ENCODE measurements at places on chromosomes 2 and 18. TPM values are rescaled to one million over a fixed set of nuclear protein-coding genes. Genes with fewer than 3 reads are reported as not detected.

- no peak for DNase-seq
Observed at GRCh38 chr2:159938395-159938794, 124.0 kb downstream of the PLA2R1 start.

GRCh38 chr2:53508667-53509066, 258.9 kb upstream of the CHAC2 start:
- DNase-seq = no peak

- DNase-seq = peak; percentile 76
Observed at GRCh38 chr2:240595381-240596079, 9.0 kb downstream of the CAPN10 start.

- DNase-seq = no peak
Observed at GRCh38 chr2:42195559-42195958, 26.4 kb downstream of the EML4 start.

Gene ANKRD30BL
- polyA plus RNA-seq = not detected

- DNase-seq = no peak
Observed at GRCh38 chr18:36199691-36200295, 12.5 kb downstream of the MOCOS start.

DNA sequence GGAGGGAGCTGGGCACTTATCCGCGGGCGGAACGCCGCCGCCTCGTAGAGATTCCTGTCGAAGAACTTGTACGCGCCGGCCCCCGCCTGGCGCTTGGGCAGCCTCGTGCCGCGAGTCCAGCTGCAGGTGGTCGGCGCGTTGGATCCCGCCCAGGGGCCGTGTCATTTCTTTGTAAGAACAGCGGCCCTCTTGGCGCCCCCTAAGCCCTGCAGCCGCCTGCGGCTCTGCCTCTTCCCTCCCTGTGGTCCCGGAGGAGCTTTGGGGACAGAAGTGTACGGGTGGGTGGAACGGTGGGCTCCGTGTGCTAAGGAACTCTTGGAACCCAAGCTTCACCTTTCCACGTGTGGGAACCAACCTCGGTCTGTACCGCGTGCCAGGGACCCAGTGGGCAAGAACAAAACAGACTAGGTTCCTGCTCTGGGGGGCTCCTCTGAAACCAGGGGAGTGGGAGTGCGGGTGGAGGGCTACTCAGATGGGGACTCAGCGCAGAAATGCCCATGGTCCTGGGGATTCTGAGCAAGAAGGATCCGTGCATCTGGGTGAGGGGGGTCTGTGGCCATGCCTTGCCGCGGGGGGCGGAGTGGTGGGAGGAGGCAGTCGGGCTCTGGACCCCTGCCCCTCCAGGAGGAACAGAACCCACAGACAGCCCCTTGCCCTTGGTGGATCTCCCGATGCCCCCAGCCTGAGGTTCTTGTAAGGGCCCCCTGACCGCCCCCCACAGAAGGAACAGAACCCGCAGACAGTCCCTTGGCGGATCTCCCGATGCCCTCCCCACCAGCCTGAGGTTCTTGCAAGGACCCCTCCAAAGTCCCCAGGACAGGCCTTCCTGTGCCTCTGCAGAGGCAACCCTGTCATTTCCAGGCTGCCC, 1.5 kb downstream of the GPC1 start:
- DNase-seq = no peak

GRCh38 chr2:182103526-182103925, 117.9 kb downstream of the PPP1R1C start:
- no peak for DNase-seq

Gene TLX2
- polyA plus RNA-seq = 25.6 TPM

Gene CIB4
- polyA plus RNA-seq = not detected

DNA sequence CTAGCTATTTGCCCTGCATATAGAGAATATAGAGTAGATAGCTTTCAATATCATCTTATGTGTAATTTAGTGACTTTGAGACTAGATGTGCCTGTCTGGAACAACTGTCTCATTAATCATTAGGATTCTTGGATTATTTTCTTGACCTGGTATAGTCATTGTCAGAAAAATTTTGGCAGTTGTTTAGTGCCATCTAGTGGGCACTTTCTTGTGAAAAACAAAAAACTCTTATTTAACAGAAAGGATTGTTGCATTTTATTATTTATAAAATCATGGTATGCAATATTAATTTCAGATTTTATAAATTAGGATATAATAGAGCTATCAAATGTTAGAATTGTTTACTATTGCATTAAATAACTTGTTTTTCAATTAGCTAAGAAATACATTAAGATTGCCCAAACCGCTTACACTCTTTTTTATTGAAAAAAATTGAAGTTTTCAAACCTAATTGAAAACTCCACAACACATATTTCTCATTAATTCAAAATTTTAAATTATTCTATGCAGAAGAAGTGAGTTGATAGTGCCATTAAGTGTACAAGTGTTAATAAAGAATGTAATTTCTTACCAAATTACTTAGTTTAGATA, 80.3 kb downstream of the DYNAP start:
- DNase-seq = peak; percentile 39

DNA sequence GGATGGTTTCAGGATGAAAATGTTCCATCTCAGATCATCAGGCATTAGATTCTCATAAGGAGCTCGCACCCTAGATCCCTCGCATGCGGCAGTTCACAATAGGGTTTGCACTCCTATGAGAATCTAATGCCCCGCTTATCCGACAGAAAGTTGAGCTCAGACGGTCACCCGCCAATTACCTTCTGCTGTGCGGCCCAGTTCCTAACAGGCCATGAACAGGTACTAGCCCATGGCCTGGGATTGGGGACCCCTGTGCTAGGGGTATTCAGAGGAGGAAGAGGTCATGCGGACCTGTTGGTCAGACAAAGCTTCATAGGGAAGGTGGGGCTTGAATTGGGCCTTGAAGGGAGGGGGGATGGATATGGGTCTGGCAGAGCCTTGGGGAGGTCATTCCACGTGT, 4.4 kb upstream of the BUB1 start:
- DNase-seq = no peak

Gene PKDCC
- 16.0 TPM for polyA plus RNA-seq

Gene POTEF
- polyA plus RNA-seq = not detected

DNA sequence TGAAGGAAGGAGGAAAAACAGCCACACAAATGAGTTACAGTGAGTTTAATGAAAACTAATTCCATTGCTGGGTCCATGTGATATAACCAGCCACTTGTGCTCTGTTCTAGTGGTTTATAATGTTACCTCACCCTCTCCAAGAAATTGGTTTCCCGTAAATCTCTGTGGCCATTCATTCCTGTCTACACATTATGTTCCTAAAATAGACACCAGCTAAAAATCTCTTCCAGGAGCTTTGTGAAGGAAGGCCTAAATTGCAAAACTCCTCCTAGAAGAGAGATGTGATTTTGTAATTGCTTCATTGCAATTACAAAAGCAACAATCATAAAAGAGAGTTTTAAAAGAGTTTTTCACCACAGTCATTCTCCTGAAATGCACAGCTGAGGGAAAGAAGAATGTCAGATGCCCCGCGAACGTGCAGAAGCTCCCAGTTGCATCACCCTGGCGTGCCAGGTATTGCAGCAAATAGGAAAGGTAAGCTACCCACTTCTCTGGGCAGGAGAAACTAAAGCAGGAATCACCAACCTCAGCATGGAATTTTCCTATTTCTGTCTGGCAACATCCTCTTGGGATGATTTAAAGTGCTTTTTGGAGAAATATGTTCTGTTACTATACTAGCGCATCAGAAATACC, 1.7 kb downstream of the SCN1A start:
- DNase-seq = no peak

Gene TMEM178A
- 0.60 TPM for polyA plus RNA-seq

DNA sequence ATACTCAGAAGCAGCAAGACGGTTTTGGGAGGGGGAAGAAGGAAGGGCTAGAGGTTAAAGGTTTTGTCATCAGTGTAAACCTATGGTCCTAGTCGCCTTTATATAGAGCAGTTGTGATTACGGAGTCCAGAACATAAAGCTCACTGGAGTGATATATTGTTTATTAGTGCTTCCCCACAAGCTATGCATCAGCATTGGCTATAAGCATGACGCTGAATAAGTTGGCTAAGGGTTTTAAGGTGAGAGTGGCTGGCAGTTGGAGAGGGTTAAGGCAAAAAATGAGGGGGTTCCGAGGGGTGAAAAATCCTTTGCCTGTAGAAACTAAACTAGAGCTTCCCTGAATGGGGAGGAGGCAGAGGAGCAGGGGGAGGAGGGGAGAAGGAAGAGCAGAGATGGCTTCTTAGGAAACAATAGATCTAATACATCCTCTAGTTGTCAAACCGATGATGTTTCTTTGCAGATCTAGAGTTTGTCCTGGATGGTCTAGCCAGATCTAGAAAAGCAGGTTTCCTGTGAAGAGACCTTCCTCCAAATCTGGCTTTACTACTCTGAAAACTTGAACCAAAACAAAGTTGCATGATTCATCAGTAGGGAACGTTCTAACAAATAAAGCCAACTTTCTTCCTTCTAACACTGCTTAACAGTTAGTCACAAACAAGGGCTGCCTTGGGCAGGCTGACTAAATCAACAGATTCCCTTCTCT, 2.5 kb downstream of the KLF7 start:
- DNase-seq = no peak

GRCh38 chr2:183456177-183456576, 331.9 kb downstream of the NUP35 start:
- DNase-seq = no peak

- peak; percentile 99 for DNase-seq
Observed at GRCh38 chr2:11746376-11746806, at the start of gene LPIN1. TSS of gene LPIN1 (plus strand) at chr2:11746632. CDS start at chr2:11765542, 18,910 bp downstream.

Gene DHRS9
- not detected for polyA plus RNA-seq

DNA sequence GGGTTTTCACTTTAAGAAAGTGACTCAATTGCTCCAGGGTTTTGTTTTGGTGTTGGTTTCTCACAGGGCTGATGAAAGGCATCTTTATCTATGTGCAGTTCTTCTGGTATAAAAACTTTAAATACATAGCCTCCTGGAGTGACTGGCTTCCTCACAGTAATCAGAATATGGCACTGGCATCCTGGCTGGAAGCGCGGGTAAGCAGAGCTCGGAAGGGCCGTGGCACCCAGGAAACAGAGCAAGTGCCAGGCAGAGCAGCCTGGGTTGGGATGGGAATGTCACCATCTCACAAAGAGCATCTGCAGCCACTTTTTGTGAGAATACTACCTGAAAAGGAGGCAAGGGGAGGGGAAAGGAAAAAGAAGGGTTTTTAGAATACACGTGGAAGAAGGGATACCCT, 534.7 kb downstream of the PLCL1 start:
- DNase-seq = no peak

GRCh38 chr2:217195658-217196446, 336.0 kb upstream of the TNP1 start:
- DNase-seq = no peak

GRCh38 chr2:232075859-232076258, 114.3 kb downstream of the DIS3L2 start:
- DNase-seq = no peak

GRCh38 chr2:233839447-233839820, 14.9 kb downstream of the HJURP start:
- DNase-seq = no peak

Gene SYT4
- polyA plus RNA-seq = 0.44 TPM

GRCh38 chr2:226652983-226653765, 146.4 kb downstream of the IRS1 start:
- no peak for DNase-seq

DNA sequence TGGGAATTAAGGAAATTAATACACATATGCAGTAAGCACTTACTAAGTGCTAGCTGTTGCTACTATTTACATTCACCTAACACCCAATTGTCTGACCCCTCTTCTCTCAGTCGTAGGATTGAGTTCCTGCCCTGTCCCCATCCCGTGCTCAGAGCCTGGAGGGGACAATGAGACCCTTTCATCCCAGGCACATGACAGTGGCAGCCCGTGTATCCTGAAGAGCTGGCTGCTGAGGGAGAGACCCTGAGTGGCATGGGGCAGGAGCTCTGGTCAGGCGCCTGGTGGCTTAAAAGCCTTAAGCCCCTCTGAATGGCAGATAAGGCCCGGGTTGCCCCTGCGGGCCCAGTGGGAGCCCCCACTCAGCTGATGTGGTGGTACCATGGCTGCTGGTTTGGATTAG, 99.0 kb downstream of the DYSF start:
- DNase-seq = no peak

Gene ADRA2B
- polyA plus RNA-seq = not detected

GRCh38 chr2:118442046-118442445, 353.8 kb downstream of the INSIG2 start:
- no peak for DNase-seq

DNA sequence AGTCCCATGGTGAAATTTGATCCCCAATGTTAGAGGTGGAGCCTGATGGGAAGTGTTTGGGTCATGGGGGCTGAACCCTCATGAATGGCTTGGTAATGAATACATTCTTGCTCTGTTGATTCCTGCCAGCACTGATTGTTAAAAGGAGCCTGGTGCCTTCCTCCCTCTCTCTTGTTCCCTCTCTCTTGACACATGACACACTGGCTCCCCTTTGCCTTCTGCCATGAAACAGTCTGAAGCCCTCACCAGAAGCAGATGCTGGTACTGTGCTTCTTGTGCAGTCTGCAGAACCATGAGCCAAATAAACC, 30.6 kb upstream of the EPC2 start:
- no peak for DNase-seq

DNA sequence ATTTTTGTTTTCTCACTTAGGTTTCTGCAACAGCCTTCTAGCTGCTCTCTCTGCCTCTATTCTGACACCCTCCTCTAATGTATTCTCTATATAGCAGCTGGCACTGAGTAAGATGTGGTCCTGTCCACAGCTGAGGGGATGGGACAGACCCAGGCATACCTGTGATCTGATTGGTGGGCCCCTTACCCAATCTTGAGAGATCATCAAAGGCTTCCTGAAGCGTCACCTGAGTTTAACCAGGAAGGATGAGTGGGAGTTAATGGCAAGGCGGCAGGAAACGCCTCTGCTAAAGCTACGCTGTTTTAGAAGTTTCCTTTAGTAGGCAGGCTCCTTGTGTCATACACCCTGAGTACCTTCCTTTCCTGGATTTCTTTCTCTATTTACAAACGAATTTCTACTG, 5.7 kb upstream of the TET3 start:
- no peak for DNase-seq

DNA sequence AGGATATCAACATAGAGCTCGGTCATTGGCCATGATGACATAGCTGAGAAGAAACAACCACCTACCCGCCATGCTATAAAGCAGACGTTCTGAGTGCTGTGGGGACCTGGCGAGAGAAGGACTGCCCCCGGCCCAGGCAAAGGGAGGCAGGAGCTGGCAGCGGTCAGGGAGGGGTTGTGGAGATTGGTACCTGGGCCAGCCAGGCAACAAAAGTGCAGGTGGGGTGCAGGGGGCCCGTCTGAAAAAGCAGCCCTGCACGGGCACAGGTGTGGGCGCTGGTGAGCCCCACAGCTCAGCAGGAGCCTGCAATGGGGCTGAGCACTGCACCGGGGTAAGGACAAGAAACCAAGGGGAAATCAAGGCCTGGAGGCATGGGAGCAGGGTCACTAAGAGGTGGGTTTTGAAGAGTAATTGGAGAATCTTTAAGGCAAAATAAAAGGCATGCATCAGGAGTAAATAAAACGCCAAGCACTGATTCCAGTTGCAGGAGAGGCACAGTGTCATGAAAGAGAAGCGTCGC, 464.0 kb downstream of the EIPR1 start:
- DNase-seq = no peak

Measured in SK-N-SH (cell line).